ENCODE measurements at places on chromosomes 5 and 9. TPM values are rescaled to one million over a fixed set of nuclear protein-coding genes. Genes with fewer than 3 reads are reported as not detected.

The SLC6A3 gene
- not detected for total RNA-seq

The CBY3 gene
- not detected for total RNA-seq

The LRRC19 gene
- total RNA-seq: not detected

The OSMR gene
- total RNA-seq: 21.3 TPM

The NUTM2F gene
- not detected for total RNA-seq

The PCDH1 gene
- total RNA-seq: 5.4 TPM

All from M059J (cell line).